ENCODE measurements at places on chromosomes 1 and 21.

GRCh38 chr1:222697826-222698225, 14.5 kb downstream of the AIDA start:
- DNase-seq: no peak

- DNase-seq: peak; percentile 25
These were observed 894 bp downstream of the EPB41 start for GRCh38 chr1:28915031-28915895.

DNA sequence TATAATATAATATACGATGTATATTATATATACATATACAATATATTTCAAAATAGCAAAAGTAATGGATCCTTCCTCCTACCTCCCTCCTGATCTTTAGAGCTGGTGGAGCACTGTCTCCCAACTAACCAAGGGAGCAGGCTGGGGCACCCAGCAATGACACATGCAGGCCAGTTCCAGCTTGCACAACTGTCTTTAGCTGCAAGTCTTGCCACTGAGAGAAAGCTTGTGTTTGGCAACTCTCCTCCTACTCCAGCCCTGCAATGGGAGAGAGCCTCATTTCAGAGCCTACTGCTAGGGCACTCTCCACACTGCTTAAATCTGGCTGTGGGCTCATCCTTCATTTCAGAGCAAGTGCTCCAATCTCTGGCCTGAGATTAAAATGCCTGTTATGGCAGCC, 469.8 kb upstream of the OLFM3 start:
- no peak for DNase-seq

GRCh38 chr1:78237364-78237916, 191.7 kb downstream of the GIPC2 start:
- no peak for DNase-seq

DNA sequence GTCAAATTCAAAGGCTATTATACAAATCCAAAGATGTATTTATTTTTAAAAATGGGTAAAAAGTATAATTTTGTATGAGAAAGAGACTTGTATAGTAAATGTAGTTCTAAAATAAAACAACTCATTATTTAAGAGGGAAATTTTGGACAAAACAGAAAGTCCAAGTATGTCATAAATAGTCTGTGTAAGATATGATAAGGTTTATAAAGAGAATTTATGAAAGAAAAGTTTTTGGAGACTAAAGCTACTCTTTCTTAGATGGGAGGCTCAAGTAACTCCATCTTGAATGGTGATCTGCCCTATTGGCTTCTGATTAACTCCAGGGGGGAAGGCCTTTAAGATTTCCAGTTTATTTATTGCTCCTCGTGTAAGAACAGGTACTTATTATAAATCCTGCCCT, 14.7 kb upstream of the OR2T27 start:
- DNase-seq: no peak

DNA sequence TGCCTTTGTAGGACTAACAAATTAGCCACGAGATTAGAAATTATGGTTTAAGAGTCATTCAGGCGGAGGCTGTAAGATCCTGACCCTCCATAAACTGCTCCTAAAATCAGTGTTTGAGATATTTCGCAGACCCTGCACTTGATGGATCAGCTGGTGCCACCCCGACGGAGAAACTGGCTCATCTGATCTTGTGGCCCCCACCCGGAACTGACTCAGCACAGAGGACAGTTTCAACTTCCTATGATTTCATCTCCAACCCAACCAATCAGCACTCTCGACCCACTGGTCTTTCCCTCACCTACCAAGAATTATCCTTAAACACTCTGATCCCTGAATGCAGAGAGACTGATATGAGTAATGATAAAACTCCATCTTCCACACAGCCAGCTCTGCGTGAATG, 3.7 kb upstream of the JAM2 start:
- no peak for DNase-seq

- no peak for DNase-seq
These were observed 53.6 kb downstream of the POFUT2 start for GRCh38 chr21:45234127-45234526.

DNA sequence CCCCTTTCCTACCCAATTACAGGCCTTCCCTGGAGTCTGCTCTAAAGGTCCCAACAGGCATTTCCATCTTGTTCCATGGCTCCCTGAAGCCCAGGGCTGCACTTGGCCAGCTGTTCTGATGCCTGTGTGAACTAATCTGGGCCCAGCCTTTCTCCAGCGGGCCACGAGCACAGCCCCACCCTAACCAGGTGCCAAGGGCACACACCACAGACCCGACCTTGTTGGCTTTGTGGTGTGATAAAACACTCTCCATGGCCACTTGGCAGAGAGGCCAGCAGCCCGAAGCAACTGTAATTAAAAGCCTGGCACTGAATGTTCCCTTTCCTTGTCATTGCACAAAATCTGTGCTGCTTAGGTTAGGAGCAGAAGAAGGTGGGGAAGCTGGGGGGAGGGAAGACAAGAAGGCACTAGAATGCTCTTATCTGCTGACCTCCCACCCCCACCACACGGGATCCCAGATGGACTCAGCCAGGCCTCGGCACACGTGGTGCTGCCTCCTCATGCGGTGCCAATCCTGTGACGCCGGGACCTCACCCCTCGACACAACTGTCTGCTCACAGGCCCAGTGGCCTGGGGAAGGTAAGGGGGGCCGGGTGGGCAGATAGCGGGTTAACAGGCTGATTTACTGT, 9.9 kb downstream of the HCRTR1 start:
- DNase-seq: no peak

DNA sequence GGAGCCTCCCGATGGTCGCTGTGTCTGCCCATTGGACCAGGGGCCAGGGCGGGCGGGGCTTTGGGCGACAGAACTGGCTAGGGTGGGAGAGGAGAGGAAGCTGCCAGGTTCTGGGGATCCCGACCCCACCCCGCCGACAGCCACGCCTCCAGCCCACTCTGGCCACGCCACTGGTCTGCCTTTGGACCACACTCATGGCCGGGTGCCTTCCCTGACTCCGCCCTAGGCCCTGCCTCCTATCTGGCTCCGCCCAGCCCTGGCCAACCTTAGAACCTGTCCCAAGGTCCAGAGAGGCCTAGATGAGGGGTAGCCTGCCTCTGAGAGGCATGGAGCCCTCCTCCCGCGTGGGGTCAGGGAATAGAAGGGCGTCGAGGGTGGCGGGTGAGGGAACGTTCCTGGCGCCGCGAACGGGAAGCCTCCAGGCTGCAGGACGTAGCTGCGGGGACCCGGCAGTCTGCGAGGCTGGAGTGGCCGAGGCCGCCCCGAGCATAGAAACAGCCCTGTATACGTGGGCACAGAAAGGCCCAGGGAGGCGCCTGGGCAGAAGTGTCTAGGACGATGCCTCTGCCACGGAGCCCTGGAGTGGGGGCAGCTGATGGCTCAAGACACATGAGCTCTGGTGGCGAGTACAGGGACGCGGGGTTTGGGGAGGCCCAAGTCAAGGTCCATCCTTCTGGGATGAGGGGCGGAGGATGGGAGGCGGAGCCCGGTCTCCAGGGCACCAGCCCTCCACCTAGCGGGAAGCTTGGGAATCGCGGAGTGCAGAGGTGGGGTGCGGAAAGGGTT, 11.5 kb upstream of the COL16A1 start:
- DNase-seq: no peak

GRCh38 chr1:228048659-228049298, 33.7 kb upstream of the ARF1 start:
- DNase-seq: no peak

GRCh38 chr1:228236744-228237143, 28.9 kb downstream of the OBSCN start:
- no peak for DNase-seq

DNA sequence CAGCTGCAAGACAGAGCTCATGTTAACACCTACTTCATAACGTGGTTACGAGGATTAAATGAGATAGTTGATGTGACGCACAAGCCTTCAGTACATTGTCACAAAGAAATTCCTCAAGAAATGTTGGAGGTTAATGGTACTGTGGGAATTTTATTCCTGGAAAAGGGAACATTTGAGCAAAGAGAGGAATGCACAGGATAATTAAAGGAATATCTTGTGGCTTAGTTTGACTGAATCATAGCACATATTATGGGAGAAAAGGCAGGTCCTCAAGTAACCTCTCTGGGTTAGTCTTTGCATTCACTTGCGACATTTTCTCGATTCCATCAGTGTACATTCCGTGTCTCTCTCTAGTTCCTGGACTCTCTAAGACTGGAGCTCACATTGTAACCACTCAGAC, 300.2 kb upstream of the DUSP10 start:
- DNase-seq: no peak

GRCh38 chr1:3588395-3588794, 22.9 kb downstream of the MEGF6 start:
- DNase-seq: no peak

- DNase-seq: no peak
These were observed 60.5 kb upstream of the USP25 start for GRCh38 chr21:15669247-15669646.

GRCh38 chr1:19333587-19334354, 21.6 kb downstream of the SLC66A1 start:
- no peak for DNase-seq
